ENCODE measurements at places on chromosomes 12 and 14.

GRCh38 chr12:106345746-106346145, 11.8 kb upstream of the POLR3B start:
- DNase-seq = peak; percentile 73

- DNase-seq = no peak
These were observed 78.6 kb downstream of the LRRC9 start for GRCh38 chr14:59998564-59998963.

DNA sequence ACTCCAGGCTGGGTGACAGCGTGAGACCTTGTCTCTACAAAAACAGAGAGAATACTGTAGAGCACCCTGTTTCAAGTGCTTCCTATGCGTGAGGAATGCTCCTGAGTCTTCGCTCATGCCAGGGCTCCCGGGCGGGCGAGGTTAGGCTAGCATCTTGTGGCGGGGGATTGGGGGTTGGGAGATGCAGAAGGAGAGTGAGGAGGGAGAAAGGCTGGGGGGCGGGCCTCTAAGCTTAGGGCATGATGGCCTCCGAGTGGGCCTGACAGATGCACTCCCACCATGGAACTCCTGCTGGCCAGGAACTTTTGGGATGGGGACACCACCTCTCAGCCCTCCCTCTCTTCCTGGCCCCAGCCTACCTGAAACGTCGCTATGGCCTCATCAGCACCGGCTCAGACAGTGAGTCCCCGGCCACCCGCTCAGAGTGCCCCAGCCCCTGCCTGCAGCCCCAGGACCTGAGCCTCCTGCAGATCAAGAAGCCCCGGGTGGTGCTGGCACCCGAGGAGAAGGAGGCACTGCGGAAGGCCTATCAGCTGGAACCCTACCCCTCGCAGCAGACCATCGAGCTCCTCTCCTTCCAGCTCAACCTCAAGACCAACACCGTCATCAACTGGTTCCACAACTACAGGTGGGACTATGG, 27.3 kb downstream of the PHETA1 start:
- DNase-seq = no peak

DNA sequence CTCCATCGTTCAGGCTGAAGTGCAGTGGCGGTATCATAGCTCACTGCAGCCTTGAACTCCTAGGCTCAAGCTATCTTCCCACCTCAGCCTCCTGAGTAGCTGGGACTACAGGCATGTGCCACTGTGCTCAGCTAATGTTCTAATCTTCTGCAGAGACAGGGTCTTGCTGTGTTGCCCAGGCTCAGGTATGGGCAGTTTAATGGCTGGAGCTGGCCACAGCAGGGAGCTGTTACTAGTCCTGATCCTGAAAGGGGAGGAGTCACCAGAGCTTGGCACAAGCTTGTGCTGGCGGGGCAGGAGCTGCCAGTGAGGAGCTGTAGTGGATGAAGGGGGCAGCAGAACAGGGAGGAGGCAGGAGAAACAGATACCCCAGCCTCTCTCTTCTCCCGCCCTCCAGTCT, 10.6 kb downstream of the TMEM120B start:
- no peak for DNase-seq

DNA sequence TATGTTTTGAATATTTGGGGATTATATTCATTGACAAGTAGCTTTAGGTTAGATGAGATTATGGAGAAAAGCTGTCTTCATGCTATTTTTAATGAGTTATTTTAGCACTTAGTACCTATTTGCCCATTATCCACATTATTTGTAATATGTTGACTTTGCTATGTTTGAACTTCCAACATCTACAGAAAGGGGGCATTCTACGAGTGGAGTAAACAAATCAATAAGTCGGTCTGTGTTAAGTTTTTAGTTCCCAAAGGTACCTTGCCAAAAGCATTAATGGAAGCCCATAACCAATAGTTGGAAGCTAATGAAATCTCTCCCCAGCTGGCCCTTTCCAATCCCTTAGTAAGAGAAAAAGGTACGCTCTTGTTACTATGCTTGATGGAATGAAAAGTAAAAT, 250.0 kb upstream of the E2F7 start:
- DNase-seq = no peak

GRCh38 chr12:116687888-116688287, 50.0 kb downstream of the SPRING1 start:
- DNase-seq = peak; percentile 5

GRCh38 chr14:21234112-21234511, 35.1 kb downstream of the HNRNPC start:
- no peak for DNase-seq
